ENCODE measurements at places on chromosomes 2 and 18.

- DNase-seq, result no peak
Measured at GRCh38 chr2:238097988-238098871, 1.9 kb upstream of the ESPNL start.

DNA sequence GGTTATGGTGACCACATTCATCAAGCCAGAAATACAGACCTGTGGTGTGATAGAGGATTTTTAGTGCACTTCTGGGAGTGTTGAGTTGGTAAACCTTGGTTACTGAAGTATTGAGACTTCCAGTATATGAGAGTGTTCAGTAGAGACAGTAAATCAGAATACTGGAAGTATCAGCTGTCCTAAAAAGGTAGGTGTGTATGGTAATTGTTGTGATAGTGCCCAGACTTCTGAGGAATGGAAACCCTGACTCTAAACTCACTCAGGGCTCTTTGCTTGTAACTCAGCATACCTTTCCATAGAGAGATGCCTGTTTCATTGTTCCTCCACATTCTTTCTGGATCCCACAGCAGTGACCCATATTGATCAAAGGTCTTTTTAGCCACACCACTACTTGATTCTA, 217.1 kb downstream of the SETBP1 start:
- no peak for DNase-seq

GRCh38 chr2:112187805-112188596, 49.8 kb downstream of the FBLN7 start:
- DNase-seq, result peak; percentile 90

DNA sequence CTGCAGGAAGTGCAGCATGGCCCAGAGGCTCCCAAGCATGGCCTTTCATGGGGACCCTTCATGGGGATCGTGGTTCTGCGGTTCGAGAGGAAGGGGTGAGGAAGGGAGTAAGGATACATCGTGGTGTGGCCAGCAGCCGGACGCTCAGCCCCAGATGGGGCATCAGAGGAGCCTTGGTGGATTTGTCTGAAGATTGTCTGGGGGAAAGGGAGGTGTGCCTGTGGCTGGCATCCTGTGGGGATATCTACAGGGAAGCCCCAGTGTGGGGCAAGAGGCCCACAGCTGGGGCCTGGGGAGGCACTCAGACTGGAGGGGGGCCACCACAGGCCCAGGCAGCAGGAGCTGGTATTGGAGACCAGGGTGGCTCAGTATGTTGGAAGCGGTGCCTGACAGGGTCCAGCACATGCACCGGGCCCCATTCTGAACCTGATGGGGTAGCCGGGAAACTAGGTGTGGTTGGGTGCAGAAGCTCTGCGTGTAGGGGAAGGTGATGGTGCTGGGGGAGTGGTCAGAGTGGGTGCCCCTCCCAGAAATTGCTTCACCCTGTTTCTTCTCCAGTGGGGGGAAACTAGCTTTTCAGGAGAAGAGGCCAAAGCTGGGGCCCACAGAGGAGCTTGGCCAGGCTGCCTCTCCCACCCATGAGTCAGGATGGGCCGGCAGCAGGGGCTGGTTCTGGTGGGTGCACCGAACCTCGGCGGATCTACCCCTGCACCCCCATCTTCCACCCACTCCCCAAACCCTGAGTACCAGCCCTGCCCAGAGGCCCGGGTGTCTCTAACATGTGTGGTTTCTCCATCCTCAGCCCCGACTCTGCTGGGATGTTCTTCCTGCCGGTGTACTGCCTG, 274.4 kb upstream of the HDAC4 start:
- no peak for DNase-seq

DNA sequence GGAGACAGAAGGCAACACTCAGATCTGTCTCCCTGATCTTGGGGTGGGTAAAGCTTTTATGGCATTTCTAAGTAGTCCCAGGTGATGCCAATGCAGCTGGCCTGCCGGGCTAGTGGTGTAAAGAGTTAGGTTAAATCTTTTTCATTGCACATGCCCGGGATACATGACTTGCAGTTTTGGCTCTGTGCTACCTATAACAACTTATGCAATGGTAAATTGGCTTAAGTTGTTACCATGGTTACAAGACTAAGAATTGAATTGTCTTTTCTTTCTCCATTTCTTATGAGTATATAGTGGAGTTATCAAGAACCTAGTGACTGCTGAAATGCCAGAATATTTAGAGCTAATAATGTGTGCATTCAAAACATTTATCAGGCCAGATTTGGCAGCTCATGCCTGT, 5.3 kb upstream of the FAM110C start:
- DNase-seq, result no peak

Data from Jurkat, Clone E6-1 (cell line).